Activated naive CD8-positive, alpha-beta T cell treated with anti-CD3 and anti-CD28 coated beads for 36 hours (primary cell): ENCODE measurements at places on chromosomes 6 and 20.
A peak's percentile ranks its signal among the peaks of the same experiment; 100 is the strongest.

DNA sequence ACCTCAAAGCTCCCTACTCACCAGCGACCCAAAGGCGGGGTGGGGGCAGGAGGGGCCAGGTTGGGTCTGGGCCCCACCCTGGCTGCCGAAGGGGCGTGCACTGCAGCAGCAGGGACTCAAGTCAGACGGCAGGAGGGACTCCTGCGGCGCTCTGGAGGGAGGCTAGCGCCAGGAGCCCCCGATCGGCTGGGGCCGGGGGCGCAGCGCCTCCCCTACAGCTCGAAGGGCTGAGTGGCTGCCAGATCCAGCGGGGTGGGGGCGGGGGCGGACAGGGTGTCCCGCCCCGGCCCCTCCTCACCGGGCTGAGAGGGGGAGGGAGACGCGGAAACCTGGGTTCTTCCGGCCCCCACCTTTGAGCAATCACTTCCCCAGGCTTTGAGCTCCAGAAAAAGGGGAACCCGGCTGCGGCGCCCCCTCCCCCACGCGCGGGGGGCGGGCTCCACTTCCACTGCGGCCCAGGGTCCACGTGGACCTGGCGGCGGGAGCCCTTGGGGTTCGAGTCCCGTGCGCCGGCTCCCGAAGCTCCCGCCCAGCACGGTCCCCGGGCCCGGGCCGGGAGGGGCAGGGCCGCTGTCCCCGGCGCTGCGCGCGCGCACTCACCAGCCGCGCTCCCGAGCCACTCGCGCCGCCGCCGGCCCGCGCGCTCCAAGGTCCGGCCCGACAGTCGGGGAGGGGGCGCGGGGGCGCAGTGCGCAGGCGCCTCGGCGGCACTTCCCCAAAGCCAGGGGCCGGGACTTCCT, at the start of gene RGS19:
Gene RGS19 (minus strand): TSS at position 246 of the 740 bp plus-strand sequence. CDS start 2,632 bp downstream, outside the sequence.
- H3K4me1 ChIP-seq: peaks cover 29% of the 10 kb centered on the region
- H3K36me3 ChIP-seq: peaks cover 5% of the 10 kb centered on the region
- H3K27me3 ChIP-seq: peaks cover 19% of the 10 kb centered on the region

DNA sequence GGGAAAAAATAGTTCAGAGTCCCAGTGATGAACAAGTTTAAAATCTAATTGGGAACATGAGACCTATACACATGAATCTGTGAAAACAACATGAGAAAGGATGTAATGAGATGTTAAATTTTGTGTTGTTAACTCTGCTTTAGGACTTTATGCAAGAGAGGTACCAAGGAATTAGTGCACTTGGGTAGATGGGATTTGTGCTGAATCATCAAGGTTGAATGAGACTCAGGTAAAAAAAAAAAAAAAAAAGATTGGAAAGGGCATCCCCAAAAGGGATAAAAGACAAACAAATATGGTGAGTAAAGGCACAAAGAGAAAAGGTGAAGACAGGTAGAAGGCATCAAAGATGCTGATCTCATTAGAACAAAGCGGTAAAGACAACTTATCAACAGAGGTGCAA, 644.4 kb downstream of the CBLN4 start:
- H3K4me1 ChIP-seq: no peaks in the 10 kb centered on the region
- no peak for DNase-seq

DNA sequence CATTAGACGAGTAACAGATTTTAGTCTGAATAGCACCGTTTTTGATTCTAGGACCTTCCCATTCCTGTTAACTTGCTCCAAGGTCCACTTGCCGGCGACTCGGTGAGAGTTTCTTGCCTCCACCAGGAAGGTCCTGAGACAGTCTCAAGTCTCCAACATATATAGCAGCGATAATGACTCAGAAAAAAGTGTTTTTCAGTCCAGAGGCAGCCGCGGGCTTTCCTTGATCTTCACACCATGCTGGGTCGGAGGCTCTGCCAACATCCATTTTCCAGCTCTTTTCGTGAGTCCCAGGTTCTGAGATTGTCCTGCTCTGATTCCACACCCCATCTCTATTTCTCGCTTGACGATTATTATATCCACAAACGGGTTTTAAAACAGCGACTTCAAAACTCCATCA, 170.5 kb downstream of the GPX5 start:
- no peak for DNase-seq
- H3K36me3 ChIP-seq: peaks cover 7% of the 10 kb centered on the region
- no peak overlapping the region for H3K27ac ChIP-seq
- peaks cover 99% of the 10 kb centered on the region for H3K27me3 ChIP-seq
- H3K4me1 ChIP-seq: peaks cover 21% of the 10 kb centered on the region

GRCh38 chr6:20707870-20708269, 173.6 kb downstream of the CDKAL1 start:
- H3K4me1 ChIP-seq: peaks cover 47% of the 10 kb centered on the region
- DNase-seq: no peak
- H3K36me3 ChIP-seq: peaks cover 16% of the 10 kb centered on the region
- H3K27me3 ChIP-seq: no peaks in the 10 kb centered on the region
- H3K4me3 ChIP-seq: no peak overlapping the region
- H3K27ac ChIP-seq: no peak overlapping the region

GRCh38 chr20:4358552-4358951, 343.2 kb upstream of the RNF24 start:
- no peaks in the 10 kb centered on the region for H3K4me1 ChIP-seq
- no peak overlapping the region for H3K4me3 ChIP-seq
- no peak for DNase-seq
- peaks cover 6% of the 10 kb centered on the region for H3K27me3 ChIP-seq

DNA sequence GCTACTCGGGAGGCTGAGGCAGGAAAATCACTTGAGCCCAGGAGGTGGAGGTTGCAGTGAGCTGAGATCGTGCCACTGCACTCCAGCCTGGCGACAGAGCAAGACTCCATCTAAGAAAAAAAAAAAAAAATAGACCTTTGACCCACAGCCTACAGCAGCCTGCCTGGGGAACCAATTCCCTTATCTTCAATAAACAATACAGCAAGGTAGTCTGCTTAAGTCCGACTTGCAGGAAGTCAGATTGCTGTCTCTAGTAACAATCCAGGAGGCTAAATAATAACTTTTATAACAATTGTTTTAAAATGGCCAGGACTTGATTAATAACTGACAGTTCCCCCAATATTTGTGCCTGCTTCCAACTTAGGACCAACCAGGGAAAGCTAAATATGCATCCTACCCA, 13.3 kb upstream of the HLA-DRA start:
- DNase-seq: no peak
- H3K4me3 ChIP-seq: no peak overlapping the region

DNA sequence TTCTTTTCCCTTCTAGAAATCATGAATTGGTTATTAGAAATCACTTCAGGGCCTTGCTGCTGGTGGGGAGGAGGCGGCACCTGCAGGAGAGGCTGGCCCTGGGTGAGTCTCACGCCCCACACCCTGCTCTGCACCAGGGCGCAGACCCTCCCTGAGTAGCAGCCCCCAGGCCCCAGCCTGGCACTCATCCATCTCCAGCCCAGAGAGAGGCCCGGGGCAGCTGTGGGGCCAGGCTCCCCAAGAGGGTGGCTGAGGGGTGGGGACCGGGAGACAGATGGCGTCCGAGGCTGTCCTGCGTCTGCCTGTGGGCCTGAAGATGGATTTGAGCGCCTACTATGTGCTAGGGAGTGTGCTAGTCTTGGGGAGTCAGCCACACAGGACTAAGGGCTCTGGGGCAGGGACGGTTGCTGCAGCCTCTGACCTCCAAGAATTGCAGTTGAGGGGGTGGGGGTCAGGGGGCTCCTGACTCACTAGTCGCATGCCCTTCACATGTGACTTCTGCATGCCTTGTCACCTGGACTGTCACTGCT, 59.6 kb upstream of the GATA5 start:
- no peak overlapping the region for H3K27ac ChIP-seq
- H3K36me3 ChIP-seq: no peaks in the 10 kb centered on the region
- no peaks in the 10 kb centered on the region for H3K4me1 ChIP-seq
- no peak for DNase-seq
- no peak overlapping the region for H3K4me3 ChIP-seq

DNA sequence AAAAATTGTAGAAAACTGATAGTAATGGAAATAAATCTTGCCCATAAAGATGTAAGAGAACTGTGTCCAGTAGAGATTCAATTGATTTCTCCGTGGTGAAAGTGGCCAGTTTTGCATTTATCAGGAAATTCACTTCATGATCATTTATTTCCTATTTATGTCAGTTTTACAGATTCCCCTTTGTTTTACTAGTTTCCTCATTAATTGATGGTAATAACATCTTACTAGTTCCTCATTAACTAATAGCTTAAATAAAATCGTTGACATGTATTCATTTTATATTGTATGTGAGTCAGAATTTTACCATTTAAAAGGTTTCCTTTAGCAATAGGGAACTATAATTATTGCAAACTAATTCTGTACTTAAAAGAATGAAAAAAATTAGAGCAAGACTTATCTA, 99.8 kb upstream of the ADGRF1 start:
- DNase-seq: no peak
- no peaks in the 10 kb centered on the region for H3K36me3 ChIP-seq
- peaks cover 4% of the 10 kb centered on the region for H3K4me1 ChIP-seq
- H3K27ac ChIP-seq: no peak overlapping the region
- no peak overlapping the region for H3K4me3 ChIP-seq

DNA sequence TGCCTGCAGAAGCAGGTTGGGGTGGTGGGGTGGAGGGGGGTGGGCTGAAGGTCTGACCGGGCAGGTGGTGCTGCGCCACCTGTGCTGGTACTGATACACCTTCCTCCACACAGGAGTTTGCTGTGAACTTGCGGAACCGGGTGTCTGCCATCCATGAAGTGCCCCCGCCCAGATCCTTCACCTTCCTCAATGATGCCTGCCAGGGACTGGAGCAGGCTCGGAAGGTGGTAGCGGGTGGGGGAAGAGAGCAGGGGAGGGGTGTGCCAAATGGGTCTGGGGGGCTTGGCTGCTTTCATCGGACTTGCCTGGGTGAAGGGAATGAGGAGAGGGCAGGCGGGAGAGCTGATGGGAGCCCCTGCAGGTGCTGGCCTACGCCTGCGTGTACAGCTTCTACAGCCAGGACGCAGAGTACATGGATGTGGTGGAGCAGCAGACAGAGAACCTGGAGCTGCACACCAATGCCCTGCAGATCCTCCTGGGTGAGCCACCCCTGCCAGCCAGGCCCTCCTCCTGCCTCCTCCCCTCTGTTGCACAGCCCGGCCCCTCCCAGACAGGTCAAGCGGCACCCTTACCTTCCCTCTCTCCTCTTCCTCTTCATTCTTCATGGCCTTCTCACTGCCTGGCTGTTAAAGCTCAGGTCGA, 6.7 kb downstream of the DNPH1 start:
- H3K27ac ChIP-seq: peak overlapping the region; percentile 38
- DNase-seq: no peak
- peaks cover 36% of the 10 kb centered on the region for H3K4me1 ChIP-seq
- peaks cover 45% of the 10 kb centered on the region for H3K36me3 ChIP-seq

DNA sequence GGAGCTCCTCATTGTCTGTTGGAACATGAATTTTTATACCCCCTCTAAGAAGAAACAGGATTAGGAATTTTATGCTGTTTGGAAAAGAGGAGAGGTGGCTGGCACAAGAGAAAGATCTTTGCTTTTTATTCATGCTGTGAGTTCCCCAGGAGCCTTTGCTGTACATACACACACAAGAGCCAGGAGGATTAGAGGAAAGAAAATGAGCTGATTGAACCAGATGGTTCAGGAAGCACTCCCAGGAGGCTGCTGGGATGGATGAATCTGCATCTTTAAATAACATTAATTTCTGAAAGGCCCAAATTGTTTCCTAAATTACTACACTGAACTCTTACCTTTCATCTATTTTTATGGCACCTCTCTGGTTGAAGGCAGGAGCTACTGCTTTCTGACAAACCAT, 20.1 kb upstream of the TCP11 start:
- no peak overlapping the region for H3K27ac ChIP-seq
- H3K4me3 ChIP-seq: no peak overlapping the region
- no peaks in the 10 kb centered on the region for H3K36me3 ChIP-seq
- peaks cover 26% of the 10 kb centered on the region for H3K27me3 ChIP-seq
- H3K4me1 ChIP-seq: no peaks in the 10 kb centered on the region

DNA sequence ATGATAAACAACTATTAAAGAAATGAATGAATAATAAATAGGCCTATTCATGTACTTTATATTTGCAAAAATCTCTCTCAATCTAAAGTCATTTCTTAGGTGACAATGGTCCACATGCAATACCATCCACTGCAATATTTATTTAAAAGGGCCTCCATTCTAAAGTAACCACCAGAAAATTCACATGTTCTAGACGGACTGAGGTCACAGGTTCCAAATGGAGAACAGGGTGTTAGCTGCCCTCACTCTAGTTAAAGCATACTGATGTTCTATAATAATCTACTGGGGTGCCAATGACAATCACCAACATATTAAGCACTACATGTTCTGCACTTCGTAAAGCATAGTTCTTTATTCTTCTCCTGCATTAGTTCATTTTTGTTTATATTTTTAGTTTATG, 1.2 kb downstream of the HBS1L start:
- peak overlapping the region; percentile 99 for H3K27ac ChIP-seq
- DNase-seq: no peak
- peaks cover 32% of the 10 kb centered on the region for H3K36me3 ChIP-seq
- H3K4me1 ChIP-seq: peaks cover 42% of the 10 kb centered on the region

- peaks cover 3% of the 10 kb centered on the region for H3K36me3 ChIP-seq
- no peak for DNase-seq
- H3K27me3 ChIP-seq: no peaks in the 10 kb centered on the region
- no peak overlapping the region for H3K27ac ChIP-seq
- no peak overlapping the region for H3K4me3 ChIP-seq
- no peaks in the 10 kb centered on the region for H3K4me1 ChIP-seq
Measured at GRCh38 chr6:35028781-35029769, 112.1 kb downstream of the TCP11 start.

GRCh38 chr6:115969930-115970273, 90.8 kb downstream of the FRK start:
- no peak overlapping the region for H3K27ac ChIP-seq
- H3K4me3 ChIP-seq: no peak overlapping the region
- DNase-seq: no peak

GRCh38 chr6:125018136-125018535, 55.9 kb downstream of the RNF217 start:
- no peak overlapping the region for H3K4me3 ChIP-seq

DNA sequence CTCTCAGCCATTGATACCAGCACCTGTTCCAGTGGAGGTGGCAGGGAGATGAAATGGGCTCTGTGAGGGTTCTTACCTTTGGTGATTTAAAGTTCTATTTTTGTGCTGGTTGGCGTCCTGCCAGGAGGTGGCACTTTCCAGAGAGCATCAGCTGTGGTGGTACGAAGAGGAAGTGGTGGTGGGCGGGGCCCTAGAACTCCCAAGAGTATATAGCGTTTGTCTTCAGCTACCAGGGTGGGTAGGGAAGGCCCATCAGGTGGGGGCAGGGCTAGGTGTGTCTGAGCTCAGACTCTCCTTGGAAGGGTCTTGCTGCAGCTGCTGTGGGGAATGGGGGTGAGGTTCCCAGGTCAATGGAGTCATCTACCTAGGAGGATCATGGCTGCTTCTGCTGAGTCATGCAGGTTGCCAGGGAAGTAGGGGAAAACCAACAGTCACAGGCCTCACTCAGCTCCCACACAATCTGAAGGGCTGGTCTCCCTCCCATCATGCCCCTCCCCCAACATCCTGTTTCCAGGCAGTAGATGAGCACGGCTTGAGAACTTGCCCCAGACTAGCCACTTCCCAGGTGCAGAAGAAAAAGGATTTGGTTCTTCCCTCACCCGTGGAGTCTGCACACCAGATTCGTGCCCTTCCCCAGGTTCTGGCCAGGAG, 46.6 kb downstream of the MOXD1 start:
- peak overlapping the region; percentile 73 for H3K27ac ChIP-seq
- H3K4me3 ChIP-seq: no peak overlapping the region
- H3K27me3 ChIP-seq: peaks cover 10% of the 10 kb centered on the region
- H3K36me3 ChIP-seq: peaks cover 8% of the 10 kb centered on the region
- peaks cover 32% of the 10 kb centered on the region for H3K4me1 ChIP-seq
- DNase-seq: peak; percentile 43
